ENCODE measurements at places on chromosomes 7 and 10.

DNA sequence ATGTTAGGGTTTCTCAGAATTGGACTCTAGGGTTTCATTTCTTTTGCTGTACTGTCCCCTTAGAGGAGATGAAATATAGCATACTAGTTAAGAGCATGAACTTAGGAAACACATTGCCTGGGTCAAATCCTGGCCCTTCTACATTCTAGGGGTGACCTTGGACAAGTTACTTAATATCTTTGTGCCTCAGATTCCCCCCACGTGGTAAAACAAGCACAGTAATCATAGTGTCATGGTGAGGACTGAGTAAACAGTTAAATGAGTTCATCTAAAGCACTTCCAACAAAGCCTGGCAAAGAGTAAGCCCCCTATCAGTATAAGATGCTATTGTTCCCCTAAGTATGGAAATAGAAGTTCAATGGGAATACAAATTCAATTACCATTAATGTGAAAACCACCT is 5.1 kb downstream of the DPY19L1 start:
- no peak for DNase-seq

- no peak for DNase-seq
Observed at GRCh38 chr7:35645691-35646090, 49.2 kb downstream of the HERPUD2 start.

DNA sequence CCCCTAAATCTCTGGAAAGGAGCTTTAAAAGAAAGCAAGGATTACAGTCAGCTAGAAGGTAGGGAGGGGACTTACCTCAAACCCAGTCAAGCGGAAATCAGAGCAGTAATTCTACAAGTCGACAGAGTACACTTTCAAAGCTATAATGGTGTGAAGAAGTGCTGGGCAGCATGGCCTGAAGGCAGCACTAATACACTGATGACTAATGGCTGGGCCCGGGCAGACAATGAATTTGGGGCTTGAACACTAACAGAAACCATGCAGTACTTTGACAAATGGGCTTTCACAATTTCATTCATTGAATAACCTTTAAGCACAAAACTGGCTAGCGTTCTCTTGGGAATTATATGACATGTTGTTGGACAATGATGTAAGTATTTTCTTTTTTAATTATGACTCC is 4.7 kb downstream of the GLI3 start:
- no peak for DNase-seq

DNA sequence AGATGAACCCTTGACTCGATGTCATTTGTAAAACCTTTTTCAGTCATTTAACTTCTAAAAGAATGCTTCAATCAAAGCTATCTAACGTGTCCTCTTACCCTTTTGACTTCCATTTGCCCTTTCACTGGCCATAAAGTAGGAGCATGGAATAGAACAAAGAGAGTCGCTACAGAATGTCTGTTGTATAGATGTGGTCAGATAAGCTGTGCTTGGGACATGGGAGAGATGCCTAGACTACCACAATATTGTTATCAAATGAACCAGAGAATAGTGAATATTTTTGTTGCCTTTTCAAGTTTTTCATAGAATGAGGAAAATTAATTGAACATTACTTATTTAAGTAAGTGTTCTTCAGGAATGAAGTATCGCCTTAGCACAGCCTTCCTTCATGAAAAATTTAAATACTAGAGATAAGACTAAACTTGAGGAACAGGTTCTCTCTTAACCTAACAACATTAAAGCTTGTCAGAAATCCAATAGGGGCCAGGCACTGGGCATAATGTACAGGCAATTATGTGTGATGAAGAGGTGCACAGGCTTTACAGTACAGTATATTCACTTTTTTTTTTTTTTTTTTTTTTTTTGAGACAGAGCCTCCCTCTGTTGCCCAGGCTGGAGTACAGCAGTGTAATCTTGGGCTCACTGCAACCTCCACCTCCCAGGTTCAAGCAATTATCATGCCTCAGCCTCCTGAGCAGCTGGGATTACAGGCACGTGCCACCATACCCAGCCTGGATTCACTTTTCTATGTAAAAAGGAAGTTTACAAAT is 7.5 kb upstream of the KMT2E start:
- no peak for DNase-seq

DNA sequence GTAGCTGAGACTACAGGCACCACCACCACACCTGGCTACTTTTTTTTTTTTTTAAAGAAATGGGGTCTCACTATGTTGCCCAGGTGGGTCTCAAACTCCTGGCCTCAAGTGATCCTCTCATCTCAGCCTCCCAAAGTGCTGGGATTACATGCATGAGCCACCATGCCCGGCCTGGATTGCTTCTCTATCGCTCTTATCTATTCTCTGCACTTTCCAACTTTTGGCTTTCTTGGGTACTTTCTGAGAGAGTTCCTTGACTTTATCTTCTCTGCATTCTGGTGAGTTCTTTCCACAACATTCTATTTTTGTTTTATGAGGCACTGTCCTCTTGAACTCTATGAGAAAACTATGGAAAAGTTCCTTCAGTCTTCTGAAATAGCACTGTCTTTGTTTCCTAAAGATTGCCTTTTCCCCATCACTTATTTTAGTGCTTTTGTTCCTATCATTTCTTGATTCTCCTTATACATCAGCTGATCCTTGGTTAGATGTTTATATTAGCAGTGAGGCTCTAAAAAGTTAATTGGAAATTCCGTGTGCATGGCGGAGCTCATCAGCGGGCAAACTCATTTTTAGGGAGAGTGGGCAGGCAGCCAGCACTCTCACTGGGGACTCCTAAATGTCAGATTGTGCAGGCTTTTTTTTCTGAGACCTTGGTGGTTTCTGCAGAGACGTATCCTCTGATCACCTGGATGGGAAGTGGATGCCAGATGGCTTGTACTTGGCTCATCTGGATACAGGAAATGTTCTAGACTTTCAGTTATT is 43.9 kb downstream of the HIP1 start:
- DNase-seq = no peak

DNA sequence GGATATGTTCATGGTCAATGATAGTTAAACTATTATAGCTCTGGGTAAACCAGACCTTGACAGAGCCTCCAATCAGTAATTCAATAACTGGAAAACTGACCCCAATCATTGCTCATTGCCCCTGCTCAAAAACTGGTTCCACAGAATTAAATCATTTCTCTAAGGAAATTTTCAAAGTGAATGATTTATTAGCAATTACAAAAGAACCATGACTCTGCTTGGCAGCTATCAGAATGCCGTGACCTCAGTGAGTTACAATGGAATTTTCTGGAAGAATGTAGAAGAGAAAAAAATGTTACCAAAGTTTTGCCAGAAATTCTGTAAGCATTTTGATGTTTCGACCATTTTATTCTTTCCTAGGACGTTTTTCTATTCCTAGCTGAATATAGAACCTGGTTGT is 106.8 kb upstream of the APBB1IP start:
- no peak for DNase-seq

DNA sequence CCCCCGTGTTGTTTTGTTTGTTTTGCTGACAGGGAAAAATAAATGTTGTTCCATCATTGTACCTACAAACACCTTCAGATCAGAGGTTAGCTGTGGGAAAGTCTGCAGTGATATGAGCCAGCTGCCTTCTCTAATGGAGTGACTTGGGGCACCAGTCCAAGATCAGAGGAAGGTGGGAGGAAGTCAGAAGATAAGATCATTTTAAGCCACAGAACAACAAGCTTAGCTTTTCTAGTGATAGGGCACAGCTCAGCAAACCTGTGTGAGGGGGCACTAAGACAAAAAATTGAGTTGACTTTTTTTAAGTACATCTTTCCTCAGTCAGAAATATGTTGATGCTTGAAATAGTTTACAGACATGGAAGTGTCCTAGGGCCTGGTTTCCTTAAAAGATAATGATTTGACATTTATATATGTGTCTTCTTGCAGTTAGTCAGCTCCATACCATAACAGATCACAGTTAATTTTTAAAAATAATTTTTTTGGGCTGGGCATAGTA is 240.3 kb upstream of the KAT6B start:
- peak; percentile 27 for DNase-seq

DNA sequence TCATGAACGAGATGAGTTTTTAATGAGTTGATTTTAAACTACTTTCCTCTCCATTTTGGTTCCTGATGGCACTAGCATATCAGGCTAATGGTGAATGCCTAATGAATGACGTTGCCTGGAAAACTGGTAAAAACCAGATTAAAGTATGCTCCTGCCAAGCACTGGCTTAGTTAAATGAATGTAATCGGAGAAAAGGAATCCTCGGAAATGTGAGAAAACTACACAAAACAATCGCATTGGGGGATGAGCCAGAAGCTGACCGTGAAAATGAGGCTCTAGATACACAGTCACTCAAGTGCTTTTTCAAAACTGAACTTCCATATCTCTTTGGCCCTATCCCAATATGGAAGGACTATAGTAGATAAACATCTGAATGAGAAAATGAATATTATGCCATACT is 153.8 kb upstream of the COL1A2 start:
- no peak for DNase-seq

- no peak for DNase-seq
Observed at GRCh38 chr7:23468526-23469149, 1.7 kb downstream of the IGF2BP3 start.

GRCh38 chr7:146728611-146729010 is 612.0 kb downstream of the CNTNAP2 start:
- no peak for DNase-seq

- DNase-seq = no peak
Observed at GRCh38 chr7:80070391-80070790, 64.2 kb upstream of the GNAI1 start.

DNA sequence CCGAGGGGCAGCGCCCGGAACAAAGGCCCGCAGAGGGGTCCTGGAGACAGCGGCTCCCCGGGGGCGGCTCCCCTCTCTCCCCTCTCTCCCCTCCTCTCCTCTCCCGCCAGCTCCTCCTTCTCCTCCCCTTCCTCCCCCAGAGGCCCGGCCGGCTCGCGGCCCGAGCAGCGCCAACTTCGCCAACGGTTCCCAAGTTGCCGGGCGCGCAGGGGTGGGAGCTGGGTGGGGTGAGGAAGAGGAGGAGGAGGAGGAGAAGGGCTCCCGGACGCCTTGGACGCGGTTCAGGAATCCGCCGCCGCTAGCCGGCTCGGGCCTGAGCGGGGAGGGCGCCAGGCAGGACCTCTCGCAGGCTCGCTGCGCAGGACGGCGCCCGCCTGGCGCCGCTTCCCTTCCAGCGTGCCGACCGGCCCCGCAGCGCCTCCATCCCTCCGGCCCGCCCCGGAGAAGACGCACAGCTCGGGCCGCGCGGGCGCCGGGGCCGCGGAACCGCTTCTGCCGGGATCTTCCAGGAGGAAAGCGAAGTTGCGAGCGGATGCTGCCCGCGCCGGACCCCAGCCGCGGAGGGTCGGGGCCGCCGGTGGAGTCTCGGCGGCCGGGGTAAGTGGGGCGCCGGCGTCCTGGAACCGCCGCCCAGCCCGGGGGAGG is at the start of gene CHST3:
Gene CHST3, plus strand, starts transcription at position 298 of the 645 bp plus-strand sequence. CDS start 41,448 bp downstream, outside the sequence.
- DNase-seq = no peak

DNA sequence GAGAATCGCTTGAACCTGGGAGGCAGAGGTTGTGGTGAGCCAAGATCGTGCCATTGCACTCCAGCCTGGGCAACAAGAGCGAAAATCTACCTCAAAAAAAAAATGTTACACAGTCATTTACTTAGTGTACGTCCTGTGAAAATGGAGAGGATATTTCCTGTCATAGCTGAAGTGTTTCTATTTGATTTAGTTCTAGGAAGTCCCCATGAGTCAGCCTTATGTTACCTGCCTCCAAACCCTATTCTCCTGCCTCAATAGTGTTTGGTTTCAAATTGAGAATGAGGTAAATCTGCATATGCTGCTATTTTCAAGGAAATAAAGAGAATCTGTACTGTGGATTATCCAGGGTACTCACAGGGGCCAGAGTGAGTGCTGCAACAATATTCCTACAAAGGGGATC is 1284.5 kb upstream of the AUTS2 start:
- DNase-seq = no peak

DNA sequence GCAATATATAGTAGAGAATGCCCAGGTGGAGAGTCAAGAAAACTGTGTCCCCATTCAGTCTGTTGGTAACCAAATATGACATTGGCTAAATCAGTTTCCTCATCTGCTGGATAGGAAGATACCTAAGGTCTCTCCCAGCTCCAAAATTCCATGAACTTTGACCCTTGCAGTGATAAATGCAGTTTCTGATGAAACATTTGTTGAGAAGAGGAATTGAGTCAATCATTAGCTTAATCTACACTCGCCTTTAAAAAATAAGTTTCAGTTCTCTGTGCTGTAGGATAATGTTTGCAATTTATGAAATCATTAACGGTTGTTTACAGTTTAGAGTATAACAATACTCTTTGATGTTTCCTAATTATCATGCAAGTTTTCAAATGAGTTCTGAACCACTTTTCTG is 38.0 kb upstream of the SLC25A13 start:
- no peak for DNase-seq

DNA sequence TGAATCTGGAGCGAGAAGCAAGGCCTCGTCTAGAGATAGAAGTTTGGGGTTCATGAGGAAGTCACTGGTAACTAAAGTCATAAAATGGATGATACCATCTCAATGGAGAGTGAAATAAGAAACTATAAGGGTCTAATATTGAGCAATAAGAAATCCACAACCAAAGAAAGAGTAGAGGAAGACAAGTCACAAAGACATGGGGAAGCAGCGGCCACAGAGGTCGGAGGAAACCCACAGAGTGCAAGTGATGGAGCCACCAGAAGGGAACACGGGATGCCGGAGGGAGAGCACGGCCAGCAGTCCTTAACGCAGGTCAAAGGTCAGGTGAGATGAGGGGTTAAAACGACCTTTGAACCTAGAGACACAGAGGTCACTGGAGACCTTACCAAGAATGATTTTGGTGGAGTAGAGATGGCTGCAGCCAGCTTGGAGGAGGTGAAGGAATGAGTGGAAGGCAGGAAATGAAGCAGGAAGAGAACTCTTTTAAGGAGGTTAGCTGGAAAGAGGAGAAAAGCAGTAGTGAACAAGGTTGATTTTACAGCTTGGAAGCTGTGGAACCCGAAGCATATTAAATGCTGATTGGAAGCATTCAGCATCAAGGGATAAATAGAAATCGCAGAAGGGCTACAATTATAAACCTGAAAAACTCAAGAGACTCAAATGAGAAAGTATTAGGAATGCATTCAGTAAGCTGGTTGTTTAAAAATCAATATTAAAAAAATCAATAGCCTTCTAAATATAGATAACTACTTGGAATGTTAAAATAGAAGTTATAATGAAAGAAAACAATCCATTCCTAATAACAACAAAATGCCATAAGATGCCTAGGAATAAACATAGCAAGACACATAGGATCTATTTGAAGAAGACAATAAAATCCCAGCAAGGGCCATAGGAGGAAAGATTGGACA is 93.7 kb downstream of the SVOPL start:
- no peak for DNase-seq

GRCh38 chr7:113092762-113093161 is 6.1 kb upstream of the GPR85 start:
- no peak for DNase-seq

GRCh38 chr7:155311826-155312537 is 14.3 kb downstream of the INSIG1 start:
- DNase-seq = no peak

DNA sequence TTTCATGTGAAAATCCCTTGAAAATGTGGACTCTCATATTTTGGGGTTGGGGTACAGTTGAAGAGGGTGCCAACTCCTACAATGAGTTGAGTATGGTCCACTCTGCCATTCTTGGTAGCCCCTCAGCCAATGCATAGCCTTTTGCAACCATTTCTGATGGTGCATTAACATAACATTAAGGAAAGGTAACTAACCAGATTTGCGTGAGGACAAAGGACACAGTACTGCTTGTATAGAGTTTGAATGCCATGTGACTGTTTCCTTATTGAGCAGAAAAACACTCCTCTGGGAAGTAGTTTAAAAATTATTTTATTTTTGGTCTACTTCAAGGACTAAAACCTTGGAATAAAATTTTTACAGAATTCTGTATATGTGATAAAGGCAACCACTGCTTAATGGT is 107.9 kb downstream of the HIBADH start:
- DNase-seq = no peak

GRCh38 chr7:93316730-93317129 is 84.6 kb downstream of the VPS50 start:
- DNase-seq = no peak
